ENCODE measurements at places on chromosomes 11 and 22.

- peak; percentile 67 for DNase-seq
Observed at GRCh38 chr22:41833369-41834004, 582 bp downstream of the SREBF2 start.

GRCh38 chr22:22655452-22656290, 11.3 kb downstream of the GGTLC2 start:
- DNase-seq: no peak

DNA sequence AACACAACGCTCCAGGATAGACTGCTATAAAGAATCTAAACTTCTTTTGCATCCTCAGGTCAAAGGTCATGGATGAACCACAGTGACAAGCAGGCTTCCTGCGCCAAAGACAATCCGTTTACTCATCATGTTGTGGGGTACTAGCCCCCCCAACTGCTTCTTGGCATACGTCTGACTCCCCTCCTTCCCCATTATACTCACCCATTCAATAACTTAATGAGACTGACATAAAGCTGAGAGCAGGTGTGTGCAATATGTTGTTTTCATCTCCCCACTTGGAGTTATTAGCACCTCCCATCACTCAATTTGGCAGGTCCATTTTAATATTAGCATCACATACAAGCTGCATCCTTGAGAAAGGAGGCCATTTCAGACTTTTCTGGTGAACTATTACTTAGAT, 157.1 kb downstream of the CADM1 start:
- no peak for DNase-seq

DNA sequence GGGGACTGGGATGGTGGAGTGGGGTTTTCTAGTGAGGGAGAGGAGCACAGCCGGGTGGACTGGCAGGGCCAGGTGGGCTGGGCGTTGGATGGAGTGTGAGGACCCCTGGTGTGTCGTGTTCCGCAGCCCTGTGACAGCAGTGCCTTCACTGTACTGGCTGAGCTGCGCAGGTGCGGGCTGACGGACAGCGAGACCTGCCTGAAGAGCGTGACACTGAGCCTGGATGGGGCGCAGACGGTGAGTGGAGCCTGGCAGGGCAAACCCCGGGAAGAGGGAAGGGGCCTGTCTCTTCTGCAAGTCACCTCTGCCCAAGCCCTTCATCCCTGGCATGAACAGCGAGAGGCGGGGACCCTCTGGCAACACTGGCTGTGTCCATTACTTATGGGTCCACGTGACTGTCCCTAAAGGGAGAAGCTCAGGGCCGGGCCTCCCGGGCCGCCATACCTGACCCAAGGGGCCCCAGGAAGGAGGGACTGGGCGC, 10.0 kb downstream of the MUC5AC start:
- no peak for DNase-seq

DNA sequence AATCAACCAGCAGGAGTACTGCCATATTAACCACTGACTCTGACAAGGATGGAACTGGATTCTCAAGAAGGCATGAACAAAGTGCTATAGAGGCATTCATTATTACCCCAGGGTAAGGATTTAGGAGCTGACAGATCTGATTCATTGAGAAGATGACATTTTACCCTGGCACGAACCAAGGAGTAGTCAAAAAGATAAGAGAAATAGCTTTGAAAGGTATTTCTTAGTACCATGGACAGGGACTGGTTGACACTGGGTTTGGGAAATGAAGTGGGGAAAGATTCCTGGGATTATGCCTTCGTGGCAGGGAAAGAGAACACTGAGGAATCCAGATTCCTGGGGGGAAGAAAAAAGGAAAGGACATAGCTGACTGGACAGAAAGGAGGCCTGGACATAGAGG, 5.1 kb upstream of the SAAL1 start:
- DNase-seq: no peak

DNA sequence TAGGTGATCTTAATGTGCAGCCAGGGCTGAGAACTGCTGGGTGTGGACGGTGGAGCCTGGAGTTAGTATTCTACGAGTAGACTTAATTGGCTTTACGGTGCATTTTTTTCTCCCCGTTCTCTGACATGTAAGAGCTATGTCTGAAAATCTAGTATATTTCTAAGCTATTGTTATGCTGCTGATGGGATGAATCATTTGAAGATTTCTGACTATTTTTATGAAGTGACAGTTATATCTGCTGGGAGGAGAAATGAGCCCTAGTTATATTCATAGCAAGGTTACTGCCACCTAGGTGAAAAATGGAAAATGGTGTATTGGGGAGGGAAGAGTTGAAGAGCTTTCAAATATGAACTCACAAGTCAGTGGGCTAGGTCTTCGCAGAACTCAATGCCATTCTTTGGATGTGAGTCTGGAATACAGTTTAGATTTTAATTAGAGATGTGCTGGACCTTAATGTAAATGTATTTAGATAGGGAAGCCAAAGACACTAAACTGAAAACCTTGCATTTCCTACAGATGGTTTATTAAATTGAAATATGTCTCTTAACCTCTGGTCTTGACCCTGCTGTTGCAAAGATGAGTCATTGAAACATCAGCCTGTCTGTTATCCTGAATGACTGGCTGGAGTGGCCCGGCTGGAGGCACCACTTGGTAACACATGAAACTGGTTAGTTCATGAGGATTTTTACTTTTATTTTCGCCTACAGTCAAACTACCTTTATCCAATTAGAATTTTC, 293.7 kb downstream of the DDX10 start:
- no peak for DNase-seq

DNA sequence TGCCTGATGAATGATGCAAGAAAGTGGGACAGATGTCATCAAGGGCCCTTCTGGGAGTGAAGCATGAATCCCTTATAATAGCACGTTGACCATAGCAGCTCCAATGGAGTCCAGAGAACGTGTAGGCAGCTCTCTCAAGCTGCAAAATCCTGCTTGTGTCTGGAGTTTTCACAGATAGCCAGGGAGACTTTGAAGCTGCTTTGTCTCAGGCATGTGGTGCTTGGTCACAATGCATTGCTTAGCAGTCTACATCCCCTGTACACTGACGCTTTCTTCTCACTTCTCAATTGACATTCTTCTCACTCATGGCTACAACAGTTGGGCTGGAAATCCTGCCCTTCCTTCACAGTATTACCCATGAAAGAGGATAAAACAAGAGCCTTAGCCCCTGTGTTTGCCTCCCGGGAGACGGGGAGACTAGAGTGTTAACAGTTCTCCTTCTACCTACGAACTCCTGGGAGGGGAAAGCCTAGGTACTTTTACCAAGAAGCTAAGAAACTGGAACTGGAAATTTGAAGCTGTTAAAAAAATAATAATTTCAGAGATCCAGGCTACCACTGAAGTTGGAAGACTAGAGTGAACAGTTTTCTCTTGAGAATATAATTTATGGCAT, 20.7 kb upstream of the MMP7 start:
- DNase-seq: no peak

- DNase-seq: no peak
Observed at GRCh38 chr11:6505577-6506240, 8.6 kb downstream of the DNHD1 start.

DNA sequence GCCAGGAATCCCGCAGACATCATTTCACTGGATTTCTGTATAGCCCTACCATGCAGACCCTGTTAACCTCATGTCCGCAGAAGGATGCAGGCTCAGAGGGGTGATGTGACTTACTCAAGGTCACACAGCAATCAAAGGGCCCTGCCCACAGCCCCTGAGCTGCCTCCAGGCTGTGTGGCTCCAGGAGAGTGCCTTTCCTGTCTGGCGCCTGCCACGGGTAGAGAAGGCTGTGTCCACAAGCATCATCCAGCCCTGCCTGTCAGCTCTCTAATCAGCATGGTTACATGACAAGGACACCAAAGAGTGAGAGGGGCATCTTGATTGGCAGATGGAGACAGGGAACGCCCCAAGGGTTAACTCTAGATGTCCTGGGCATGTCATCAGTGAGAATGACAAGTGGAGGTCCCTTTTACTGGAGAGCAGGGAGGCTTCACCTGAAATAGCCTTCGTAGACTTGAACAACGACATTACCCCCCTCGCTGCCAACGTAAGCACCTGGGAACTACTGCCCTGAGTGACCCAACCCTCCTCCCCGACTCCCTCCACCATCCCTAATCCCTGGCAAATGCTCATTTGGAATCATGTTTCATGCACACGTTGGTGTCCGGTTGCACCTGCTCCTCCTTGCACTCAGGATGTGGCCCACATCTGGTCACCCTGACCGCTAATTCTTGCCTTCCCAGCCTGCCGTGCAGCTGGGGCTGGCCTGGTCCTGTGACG, 6.9 kb downstream of the FGF19 start:
- no peak for DNase-seq
